HT-29 (cell line): ENCODE measurements at places on chromosomes 11 and 22.

DNA sequence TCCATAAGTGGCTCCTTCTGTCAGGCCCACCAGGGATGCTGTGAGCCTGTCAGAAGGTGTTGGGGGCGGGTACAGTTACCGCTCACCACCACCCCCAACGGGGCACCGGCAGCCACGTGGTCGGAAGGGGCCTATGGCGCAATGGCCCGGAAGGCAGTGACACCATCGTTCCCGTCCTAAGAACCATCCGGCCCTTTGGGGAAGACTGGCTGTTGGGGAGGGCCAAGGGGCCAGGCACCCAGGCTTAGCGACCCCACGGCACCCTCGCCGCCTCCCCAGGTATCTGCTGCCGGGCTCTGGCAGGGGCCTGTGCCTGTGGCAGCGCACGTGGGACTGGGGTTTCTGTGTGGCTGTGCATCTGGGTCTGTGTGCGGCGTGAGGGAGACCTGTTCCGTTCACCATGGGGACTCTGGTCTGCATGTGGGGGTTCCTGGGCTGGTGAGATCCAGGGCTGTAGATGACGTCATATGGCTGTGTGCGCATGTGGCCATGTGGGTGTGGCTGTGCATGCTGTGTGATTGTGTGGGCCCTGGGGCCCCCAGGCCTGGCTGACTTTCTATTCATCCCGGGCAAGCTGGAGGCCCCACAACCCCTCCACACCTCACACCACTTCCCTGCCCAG lies 717 bp downstream of the OSM start:
- DNase-seq, result no peak

GRCh38 chr11:40987776-40988435 lies 471.5 kb downstream of the LRRC4C start:
- no peak for DNase-seq

DNA sequence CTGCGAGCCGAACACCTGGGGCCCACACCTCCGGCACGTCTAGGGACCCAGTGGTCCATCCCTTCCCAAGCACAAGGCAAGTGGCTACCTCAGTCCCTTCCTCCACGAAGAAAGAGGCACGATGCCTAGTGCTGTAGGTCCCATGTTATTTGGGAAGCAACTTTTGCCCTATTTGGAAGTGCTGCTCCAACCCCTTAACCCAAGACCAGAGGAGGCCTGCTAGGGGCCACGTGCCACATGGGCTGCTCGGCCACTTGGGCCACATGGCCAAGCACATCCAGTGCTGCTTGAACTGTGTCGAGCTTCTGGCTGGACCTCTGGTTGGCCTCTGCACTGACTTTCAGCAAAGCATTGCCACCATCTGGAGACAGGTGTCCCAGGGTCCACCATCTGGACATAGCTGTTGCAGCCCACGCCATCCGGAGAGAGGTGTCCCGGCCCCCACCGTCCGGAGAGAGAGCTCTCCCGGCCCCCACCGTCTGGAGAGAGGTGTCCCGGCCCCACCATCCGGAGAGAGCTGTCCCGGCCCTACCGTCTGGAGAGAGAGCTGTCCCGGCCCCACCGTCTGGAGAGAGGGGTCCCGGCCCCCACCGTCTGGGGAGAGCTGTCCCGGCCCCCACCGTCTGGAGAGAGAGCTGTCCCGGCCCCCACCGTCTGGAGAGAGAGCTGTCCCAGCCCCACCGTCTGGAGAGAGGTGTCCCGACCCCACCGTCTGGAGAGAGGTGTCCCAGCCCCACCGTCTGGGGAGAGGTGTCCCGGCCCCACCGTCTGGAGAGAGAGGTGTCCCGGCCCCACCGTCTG lies 6.5 kb upstream of the B4GALNT4 start:
- DNase-seq, result no peak

DNA sequence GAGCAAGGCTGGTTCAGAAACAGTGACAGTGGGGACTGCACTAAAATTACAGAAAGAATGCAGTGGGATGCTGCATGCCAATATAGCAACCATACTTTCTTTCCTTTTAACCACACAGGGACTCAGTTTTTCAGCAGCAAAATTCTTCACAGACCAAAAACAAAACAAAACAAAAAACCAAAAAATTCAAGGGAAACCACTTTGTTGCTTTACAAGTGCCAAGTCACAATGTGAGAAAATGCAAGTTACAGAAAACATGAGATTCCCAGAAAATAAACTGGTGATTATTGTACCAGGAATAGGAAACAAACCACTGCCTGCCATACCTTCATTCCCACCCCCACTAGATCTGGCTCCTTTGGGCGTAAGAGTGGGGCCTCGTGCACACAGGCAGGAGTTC lies 52.6 kb downstream of the TENM4 start:
- DNase-seq, result no peak

DNA sequence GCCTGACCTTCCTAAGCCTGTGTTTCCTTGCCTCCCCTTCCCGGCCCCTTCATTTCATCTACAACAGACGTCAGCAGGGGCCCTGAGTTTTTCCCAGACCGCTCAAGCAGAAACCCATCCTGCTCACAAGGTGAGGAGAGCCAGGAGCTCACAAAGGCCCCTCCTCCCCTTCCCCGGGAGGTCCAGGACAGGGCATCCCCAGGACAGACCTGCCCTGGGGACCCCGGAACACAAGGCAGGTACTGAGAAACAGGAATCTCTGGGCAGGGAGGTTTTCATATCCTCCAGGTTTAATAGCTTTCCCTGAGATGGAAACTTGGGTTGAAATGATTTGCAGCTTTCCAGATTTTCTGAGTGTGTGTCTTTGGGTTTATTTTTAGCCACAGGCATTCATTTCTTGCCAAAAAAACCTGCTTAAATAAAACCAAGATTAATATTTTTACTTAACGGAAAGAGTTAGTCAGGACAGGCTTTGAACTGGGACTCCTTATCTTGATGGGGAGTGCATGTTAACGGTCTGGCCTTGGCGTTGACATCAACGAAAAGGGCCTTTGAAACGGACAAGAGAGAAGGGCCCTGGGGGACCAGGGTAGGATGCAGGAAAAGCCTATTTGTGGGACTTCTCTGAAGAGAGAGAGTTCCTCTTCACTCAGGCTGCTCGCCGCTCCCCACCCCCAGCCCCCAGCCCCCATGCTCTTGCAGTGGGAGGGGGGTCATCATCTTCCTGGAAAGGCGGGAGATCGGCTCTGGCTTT lies 38.5 kb downstream of the TIMP3 start:
- DNase-seq, result no peak

DNA sequence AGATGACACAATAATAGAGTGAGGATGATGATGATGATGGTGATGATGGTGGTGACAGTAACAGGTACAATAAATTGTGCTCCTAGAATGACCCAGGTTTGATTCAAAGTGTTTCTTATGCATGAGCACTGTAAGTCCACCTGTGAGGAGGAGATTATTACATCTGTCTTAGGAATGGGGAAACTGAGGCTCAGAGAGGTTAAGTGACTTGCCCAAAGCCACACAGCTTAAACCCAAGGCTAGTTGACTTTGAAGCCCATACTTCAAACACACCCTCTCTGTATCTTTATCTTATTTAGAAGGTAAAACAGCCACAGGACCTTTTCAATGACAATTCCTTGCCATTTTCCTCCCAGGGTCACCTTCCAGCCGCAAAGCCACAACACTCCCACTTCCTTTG lies 88.9 kb downstream of the MIAT start:
- DNase-seq, result no peak

DNA sequence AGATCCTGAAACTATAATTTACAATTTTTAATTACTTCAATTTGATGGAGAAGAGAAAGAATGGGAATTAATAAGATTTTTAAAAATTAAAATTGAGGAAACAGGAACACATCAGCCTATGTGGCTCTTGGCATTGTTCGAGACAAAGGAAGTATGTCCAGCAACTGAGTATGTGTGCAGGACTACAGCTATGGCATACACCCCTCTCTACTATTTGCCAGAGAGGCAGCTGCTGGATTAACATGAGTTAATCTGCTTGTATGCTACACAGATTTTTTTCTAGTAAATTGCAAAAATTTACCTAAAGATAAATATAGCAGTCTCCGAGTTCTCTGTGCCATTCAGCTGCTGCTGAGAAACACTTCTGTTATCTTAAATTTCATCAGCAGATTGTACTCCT lies 70.6 kb downstream of the PHF21A start:
- DNase-seq, result no peak
